ENCODE measurements at places on chromosomes 1 and 21.

DNA sequence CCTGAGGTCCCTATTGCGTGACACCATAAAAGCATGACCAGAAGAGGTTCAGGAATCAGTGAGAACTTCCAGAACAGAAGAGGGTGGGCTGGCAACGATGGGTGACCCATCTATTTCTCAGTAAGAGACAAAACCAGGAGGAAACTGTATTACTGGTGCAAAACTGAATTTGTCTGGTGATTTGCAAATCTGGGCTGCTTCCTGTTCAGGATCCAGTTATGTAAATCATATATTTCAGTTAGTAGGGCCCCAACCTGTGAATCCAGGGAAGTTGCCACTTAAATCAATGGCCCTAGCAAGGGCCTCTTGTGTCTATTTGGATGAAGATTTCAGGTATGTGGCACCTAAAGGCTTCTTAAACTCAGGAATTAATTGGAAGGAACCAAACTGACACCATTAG, 23.1 kb upstream of the SMAP2 start:
- DNase-seq, result no peak

DNA sequence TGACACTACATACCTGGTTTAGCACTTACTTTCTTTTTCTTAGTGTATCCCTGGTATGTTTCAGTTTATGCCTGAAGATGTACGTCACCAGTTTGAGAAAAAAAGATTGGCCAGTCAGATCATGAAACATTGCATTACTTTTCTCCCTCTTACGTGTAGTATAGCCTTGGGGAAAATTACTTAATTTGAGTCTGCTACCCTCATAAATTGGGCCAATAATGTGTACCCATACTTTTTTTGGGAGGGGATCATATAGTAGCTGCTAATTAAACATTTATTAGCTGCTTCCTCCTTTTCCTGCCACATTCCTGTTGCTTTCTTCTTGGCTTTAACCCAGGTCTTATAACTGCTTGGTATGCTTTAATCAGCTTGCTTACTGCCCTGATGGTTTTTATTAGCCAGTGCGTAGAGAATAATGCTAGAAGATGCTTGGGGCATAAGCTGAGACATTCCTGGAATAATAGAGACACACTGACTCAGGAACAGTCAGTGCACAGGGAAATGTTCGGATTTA, 32.1 kb downstream of the RABGAP1L start:
- DNase-seq, result peak; percentile 73

- no peak for DNase-seq
These were observed 209.2 kb downstream of the MATN1 start for GRCh38 chr1:30514137-30514654.

- no peak for DNase-seq
These were observed 2.0 kb downstream of the KCND3 start for GRCh38 chr1:111987502-111987901.

DNA sequence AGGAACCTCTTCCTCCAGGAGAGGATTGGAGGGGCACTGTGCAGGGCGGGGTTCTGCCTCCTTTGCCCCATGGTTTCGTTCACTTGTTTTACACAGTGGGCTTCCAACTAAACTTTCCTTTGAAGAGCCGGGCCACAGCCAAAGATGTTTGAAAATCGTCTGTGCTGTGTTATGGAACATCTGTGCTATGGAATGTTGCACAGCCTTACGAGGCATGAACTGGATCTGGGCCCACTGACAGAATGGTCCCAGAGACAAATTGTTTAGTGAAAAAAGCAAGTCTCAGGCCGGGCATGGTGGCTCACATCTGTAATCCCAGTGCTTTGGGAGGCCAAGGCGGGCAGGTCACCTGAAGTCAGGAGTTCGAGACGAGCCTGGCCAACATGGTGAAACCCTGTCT, 12.6 kb upstream of the MEF2D start:
- no peak for DNase-seq

- DNase-seq, result peak; percentile 3
These were observed 32.3 kb downstream of the KIAA2013 start for GRCh38 chr1:11893907-11894251.

DNA sequence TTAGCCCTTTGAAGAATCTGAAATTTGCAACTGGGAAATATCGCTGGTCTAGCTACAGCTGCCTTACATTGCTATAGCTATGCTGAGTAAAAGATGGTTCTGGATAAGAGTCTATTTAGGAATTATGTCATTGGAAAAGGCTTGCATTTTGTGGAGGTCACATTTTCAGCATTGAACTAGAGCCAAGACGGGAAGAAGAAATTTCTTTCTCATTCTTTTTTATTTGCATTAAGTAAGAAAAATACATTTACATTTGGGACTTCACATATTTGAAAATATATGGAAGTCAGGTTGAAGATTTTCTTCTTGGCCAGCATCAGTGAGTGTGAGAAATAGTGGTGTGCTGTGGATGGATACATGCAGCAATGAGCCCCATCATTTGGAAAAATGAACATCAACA, 291.6 kb downstream of the PTBP2 start:
- DNase-seq, result no peak

DNA sequence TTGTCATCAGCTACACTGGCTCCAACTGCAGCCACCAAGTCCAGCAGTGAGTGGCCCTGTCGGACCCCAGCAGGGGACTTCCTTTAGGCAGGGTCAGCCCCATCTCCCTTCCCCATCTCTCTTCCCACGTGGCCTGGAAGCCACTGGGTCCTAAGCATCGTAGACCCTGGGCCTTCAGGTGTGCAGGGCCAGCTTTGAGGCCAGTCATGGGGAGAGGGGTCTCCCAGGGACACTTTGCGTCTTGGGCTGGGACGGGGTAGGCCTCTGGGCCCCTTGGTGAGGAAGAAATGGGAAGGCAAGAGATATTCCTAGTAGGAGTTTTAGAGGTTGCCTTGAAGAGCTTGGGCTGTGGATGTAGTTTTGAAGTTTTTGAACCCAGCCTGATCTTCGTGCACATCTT, 12.1 kb upstream of the MIIP start:
- DNase-seq, result no peak

DNA sequence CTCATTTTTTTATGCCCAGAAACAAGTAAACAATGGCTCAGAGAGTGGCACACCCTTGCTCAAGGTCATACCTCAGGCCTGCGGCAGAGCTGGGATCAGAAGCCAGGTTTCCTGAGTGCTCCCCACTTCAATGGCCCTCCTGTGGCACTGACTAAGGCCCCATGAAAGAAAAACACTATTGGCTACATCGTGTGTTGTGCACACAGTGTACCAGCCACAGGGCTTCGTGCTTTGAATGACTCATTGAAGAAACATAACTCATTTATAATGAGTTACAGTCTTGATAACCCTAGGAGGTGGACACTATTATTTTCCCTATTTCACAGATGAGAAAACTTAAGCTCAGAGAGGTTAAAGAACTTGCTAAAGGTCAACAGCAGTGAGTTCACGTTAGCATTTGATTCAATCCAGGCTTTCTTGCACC, 91.2 kb downstream of the TRABD2B start:
- DNase-seq, result no peak

GRCh38 chr1:227759341-227760300, 24.4 kb downstream of the SNAP47 start:
- peak; percentile 98 for DNase-seq

GRCh38 chr1:24925963-24926362, 4.1 kb downstream of the RUNX3 start:
- DNase-seq, result no peak

DNA sequence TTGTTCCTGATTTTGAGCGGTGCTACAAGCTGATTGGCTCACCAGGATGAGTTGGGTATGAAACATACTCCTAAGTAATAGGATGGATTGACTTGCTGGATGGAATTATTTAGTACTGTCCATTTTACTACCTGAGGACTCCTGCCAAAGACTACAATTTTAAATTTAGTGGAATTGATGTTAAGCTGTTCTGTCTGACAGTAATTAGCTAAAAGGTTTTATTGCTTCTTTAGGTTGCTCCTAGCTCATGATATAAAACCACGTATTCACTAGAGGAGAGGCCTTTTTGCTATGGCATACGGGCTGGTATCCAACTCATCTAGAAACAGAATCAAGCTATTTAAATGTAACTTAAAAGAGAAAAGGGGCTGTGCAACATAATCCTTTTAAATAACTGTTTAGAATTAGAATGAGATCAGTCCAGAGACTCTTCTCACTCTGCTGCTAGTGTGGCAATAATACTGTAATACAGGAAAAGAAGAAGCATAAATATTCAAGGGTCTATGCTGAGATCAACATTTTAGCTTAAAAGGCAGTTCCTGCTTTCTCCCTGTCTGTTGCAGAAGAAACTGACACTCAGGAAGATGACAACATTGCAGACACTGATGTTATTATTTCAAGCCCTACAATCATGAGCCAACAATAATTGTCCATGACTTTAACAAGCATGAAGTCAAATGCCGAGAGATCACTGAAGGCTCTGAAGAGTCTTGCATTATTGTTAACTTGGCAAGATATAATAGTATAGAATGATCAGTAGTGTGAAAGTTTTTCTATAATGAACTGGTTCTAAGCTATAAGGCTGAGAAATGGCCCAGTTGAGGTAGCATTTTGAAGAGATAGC, 258.7 kb upstream of the ADGRL4 start:
- no peak for DNase-seq
